EL (cell line): ENCODE measurements at places on chromosomes 3 and 15.

DNA sequence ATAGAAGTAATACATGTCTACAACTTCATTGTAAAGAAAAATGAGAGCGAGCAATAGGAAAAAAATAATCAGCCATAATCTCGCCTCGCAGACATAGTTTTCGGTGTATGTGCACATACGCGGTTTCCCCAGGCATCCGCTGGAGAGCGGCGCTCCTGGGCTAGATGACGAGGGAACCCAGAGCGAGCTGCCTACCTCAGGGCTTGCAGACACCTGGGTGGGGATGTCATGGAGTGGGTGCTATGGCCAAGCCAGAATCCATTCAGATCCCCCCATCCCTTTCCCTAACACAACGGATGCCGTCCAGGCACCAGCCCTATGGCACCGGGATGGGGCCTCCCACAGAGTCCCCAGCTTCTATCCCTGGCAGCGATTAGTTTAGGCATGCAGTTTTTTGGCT is 4.5 kb upstream of the CFAP100 start:
- DNase-seq: no peak

DNA sequence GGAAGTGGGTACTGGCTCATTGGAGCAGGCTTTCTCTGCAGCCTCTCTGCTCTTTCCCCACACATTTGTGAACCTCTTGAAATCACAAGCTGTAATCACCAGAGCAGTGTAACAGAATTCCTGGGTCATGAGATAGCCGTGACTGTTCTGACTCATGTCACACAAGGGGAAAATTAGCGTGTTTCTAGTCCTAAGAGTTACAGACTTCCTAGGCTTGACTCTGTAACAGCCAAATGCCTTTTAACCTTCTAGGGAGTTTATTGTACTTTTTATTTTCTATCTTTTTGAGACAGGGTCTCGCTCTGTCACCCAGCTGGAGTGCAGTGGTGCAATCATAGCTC is 54.7 kb upstream of the TRAK1 start:
- peak; percentile 95 for DNase-seq

DNA sequence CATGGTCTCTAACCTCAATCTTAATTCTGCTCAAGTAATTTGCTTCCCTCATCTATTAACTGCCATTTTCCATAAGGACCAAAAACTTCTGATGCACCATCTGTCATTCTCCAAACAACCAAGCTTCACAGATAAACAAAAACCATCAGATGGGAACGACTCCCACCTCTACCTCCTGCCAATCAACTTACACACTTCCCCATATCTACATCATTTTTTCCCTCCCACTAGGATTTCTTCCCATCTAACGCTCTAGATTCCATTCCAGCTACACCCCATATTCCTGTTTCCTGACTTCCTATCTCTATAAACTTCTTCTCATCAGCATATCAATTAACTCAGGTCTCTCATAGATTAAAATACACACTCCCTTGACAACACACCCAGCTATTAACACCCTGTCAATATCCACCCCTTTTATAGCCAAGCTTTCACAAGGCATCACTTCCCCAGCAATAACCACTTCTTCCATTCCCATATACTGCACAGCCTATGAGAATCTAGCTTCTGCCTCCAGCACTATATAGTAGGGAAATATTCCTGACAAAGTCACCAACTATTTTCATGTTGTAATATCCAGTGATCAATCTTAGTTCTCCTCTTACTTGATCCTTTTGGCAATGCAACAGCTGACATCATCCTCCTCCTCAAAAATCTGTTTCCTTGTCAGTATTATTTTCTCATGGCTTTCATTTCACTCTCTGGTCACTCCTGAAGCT is 39.2 kb downstream of the SNX4 start:
- peak; percentile 76 for DNase-seq

GRCh38 chr3:172129850-172130716 is 90.7 kb downstream of the FNDC3B start:
- DNase-seq: peak; percentile 98

- no peak for DNase-seq
Measured at GRCh38 chr3:85041562-85042055, 82.8 kb downstream of the CADM2 start.

DNA sequence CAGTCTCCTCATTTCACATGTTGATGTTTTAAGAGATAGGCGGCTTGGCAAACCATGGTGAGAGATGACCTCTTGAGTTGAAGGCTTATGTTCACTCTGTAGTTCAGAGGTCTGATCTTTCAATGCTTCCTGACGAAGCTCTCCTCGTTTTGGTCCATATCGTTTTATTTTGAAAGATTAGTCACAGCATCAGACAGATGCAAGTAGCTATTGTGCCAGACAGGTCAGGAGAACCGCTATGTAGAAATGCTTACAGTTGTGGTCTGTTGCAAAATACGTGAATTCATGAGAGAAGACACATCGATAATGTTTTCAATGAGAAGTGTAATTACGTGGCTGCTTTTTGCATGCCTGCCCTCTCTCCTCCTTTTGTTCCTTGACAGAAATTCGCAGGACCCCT is 47.5 kb downstream of the CHL1 start:
- DNase-seq: no peak

DNA sequence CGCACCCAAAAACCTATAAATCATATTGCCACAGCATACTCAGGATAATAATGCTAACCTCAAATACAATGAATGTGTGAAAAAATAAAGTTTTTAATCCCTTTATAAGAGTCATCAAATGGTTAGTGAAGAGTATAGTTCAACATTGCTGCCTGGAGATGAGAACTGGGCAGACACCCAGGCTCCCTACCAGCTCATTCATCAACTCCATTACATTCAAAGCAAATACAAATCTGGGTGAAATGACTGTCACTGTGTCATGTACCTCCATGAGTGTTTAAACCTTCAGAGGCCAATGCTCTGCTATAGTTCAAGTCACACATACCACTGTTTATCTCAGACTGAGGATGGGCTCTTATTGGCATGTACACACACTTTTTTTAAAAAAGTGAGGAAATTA is 167.2 kb upstream of the KCNMB2 start:
- DNase-seq: no peak

DNA sequence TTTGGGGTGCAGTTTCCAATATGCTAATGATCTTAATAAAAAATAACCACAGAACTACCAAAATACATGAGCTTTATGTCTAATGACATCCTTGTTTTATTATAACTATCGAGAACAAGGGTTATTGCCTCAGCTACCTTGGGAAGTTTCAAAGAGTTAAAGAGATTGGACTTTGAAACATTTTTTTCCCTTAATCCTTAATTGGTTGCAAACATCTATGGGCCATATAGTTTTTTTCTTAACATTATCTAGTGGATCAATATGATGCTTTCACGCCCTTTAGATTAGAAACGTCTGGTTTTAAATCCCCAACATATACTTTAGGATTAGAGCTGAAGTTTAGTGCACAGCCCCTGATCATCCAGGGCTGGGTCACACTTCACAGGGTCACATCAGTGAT is 219.2 kb upstream of the SGO1 start:
- no peak for DNase-seq

DNA sequence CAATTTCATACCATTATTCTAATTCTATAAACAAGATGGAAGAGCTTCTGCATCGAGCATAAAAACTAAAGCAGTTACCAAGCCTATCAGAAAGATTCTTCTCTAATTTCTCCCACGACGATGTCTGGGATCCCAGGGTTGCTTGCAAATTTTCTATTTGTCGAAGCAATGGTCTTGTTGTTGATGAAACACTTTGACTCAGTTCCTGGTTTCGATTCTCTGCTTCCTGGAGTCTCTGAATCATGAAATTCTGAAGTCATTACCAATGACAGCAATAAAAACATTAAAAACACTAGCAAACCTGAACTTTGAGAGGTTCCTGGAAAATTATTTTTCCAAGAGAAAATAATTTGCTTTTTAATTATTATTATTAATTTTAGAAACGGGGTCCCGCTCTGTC is 18.7 kb downstream of the TMF1 start:
- DNase-seq: peak; percentile 84

DNA sequence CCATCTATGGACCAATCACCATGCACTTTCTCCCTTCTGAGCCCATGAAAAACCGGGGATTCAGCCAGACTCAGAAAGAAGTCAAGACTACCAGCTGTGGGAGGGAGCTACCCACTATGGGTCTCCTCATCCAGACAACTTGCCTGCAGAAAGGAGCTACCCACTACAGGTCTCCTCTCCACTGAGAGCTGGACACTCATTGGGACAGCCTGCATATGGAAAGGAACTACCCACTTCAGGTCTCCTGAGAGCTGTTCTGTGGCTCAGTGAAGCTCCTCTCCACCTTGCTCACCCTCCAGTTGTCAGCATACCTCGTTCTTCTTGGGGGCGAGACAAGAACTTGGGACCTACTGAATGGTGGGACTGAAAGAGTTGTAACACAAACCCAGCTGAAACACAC is 22.3 kb upstream of the ZBED2 start:
- no peak for DNase-seq

DNA sequence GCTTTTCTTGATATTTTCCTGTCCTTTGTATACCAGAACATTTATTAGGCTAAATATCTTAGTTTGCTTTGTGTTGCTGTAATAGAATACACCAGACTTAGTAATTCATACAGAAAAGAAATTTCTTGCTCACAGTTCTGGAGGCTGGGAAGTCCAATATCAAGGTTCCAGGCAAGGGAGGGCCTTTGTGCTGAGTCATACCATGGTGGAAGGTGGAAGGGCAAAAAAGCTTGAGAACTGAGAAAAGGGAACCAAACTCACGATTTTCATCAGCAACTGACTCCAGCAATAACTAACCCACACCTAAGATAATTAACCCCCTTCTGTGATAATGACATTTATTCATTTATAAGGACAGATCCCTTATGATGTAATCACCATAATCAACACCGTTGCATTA is 496.9 kb upstream of the SUCLG2 start:
- no peak for DNase-seq

DNA sequence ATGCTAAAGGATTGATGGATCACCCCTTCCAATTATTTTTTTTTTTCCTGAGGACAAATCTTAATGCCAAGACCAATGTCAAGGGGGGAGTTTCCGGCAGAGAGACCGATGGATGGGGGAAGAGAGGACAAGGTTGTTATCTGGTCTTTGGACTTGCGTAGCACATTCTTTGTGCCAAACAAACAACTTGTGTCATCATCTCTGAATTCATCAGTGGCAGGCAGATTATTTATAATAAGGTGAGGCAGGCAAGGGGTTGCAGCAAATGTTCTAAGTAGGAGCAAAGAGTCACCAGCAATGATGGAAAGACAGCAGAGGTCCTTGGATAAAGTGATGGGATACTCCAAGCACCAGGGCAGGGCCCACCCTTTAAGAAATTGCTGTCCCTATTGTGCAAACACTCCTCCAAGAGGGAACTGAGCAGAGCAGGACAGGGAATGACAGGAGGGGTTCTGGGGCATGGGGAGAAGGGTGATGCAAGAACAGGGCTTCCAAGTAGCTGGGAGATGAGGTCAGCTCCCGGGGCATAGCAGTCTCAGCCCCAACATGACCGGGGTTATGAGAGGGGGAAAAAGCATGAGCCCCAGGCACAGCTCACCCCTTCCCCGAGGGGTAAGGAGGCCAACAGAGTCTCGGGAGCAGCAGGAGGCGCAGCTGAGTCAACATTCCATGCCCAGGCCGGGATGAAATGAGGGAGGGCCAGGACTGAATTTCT is 57.4 kb downstream of the ANXA2 start:
- DNase-seq: peak; percentile 65

DNA sequence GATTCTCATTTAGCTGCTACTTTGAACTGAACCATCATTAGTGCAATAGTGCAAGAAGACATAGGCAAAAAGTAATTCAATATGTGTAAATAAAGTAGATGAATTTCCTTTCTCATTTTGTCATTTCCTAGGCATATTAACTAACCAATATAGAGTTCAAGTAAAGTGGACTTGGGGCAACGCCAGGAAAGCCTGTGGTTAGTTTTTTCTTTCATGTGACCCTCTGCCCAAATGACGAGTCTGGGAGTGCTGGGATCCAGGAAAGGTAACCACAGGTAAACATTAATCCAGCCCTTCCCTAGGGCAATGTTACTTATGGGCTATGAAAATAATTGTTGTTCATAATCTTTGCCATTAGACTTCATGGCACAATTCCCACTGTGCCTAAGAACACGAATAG is 181.0 kb downstream of the VPS13C start:
- no peak for DNase-seq

GRCh38 chr3:194323785-194324735 is 27.1 kb downstream of the CPN2 start:
- DNase-seq: peak; percentile 69

DNA sequence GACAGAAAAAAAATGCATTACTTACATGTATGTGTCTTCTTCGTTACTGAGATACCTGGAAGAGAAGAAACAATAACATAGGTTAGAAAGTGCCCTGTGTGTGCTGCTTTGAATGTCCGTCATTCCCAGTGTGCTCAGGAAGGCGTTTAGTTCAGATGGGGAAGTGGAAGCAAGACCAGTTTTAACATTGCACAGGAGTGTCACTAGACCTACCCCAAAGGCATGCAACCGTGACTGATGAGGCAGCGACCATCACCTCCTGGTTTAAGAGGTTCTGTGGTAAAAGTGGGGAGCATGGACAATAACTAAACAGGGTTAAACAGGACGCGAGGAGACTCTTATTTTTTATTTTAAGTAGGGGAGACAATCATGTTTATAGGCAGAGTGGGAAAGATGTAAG is 199.7 kb upstream of the ICE2 start:
- no peak for DNase-seq

GRCh38 chr3:133964547-133964946 is 65.2 kb downstream of the SLCO2A1 start:
- DNase-seq: no peak
